ENCODE measurements at places on chromosomes 16 and 17.

DNA sequence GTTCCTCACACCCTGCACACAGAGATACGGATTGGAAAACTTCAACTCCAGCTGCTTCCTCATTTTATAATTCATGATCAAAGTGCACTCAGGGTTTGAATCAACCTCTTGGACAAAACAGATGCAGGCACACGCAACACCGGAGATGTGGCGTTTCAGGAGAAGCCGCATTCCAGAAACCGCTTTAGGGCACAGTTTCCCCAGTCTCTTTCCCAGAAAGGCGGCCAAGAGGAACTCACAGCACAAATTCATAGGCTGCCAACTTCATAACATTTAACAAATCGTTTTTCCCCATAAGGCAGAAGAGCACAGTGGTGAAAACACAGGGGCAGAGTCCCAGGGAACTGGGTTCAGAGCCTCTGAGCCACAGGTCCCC, 8.4 kb downstream of the MTHFSD start:
- no peak for DNase-seq

GRCh38 chr16:28309811-28310311, 17.5 kb downstream of the SBK1 start:
- no peak for DNase-seq

- DNase-seq: no peak
Measured at GRCh38 chr17:33955461-33955860, 299.6 kb upstream of the CCL2 start.

- DNase-seq: peak; percentile 69
Measured at GRCh38 chr17:13337864-13338371, 263.8 kb downstream of the HS3ST3A1 start.

DNA sequence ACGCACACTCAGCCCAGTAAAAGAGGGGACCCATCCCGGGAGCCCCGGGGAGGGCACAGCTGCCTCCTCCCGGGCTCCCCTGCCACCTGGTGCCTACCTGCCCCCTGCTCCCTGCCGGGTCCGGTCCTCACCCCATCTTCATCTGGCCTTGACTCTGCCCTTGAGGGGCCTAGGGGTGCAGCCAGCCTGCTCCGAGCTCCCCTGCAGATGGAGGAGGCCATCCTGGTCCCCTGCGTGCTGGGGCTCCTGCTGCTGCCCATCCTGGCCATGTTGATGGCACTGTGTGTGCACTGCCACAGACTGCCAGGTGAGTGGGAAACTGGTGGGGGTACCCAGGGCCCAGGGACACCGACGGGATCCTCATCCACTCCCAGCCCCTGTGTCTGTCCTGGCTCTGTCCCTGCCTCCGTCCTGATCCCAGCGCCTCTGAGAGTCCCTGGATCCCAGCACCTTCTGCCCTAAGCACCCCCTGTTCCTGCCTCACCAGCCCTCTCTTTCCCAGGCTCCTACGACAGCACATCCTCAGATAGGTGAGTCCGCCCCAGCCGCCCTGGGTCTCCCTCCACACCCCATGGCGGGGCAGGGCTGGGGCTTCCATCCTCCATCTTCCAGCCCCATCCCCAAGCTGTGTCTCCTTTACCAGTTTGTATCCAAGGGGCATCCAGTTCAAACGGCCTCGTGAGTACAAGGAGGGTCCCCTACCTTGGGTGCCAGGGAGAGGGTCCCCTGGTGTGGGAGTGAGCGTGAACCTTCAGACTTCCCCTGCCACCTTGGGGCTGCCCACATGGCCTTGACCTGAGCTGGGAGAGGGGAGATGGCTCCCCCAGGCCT, 574 bp downstream of the LAT start:
- DNase-seq: no peak

DNA sequence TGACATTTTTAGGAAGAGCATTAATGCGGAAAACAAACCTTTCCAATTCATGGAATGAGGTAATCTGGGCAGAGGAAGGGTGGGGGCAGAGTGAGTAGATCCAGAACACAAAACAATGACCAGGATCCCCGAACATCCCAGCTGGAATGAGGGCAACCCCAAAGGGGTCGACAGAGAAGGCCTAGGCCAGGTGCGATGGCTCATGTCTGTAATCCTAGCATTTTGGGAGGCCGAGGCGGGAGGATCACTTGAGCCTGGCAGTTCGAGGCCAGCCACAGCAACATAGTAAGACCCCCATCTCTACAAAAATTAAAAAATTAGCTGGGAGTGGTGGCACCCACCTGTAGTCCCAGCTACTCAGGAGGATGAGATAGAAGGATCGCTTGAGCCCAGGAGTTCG, 64.7 kb downstream of the ZFHX3 start:
- DNase-seq: no peak

DNA sequence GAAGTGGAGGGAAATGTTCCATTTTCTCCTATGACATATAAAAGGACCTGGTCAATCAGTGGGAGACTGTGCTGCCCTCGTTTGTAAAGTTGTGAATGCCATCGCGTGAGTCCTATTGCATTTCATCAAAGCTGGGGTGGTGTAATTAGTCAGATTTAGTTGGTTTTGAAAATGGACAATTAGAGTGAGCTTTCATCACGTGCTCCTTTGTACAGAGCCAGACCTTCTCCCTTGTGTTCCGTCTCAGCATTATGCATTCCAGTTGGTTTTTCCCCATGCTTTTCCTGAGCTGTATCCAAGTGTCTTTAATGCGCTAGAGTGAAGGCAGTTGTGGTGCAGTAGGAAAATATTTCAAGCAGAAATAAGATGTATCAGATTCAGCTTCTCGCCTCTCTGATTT, 10.4 kb downstream of the SEC14L1 start:
- no peak for DNase-seq

GRCh38 chr17:50831471-50831928, 3.9 kb upstream of the WFIKKN2 start:
- no peak for DNase-seq

GRCh38 chr16:81713295-81713772, 65.8 kb upstream of the PLCG2 start:
- no peak for DNase-seq

GRCh38 chr16:13130586-13130985, 229.2 kb downstream of the SHISA9 start:
- DNase-seq: no peak

DNA sequence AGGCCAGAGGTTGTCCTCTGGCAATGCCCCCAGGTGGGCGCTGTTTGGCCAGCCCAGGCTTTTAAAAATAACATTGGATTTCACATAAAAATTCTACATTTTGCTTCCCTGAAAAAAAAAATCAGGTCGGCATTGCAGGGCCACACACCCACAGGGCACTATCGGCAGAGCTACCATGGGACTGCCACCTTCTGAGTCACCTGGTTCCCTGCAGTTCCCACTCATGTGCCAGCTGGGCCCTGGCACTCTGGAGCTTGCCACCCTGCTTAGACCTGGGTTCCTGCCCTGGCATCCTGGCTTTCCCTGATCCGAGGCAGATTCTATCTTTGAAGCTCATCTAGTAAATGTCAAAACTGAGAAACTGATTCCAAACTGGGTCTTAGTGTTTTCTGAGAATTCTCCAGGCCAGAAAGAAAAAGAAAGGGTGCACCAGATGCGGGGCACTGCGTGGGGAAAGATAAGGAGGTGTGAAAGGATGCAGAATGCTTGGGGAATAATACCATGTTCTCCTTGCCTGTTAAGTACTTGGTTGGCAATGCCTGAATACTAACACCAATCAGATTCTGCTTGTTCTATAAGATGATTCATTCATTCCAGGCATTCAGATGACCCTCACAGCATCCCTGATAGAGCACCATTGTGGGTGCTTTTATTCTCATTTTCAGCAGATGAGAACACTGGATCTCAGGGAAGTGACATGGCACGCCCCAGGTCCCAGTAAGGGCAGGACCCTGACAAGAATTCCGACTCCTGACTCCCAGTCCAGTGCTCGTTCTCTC, 51.8 kb downstream of the RAI1 start:
- DNase-seq: no peak

DNA sequence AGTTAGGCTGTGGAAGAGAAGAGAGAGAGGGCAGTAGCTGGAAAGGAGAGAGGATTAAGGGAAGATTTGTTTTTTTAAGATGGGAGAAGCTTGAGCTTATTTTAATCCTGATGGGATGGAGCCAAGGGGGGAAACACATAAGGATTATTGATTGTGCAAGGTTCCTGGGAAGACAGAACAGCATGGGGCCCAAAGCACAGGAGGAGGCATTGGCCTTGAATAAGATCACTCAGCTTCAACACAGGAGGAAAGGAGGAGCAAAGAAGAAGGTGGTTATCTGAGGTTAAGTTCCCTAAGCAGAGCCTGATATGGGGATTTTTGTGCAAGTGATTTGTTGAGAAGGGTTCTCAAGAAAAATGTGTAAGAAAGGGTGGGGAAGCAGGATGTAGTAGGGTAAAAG, 169.8 kb downstream of the ABCC12 start:
- DNase-seq: no peak

GRCh38 chr17:13365331-13365730, 236.4 kb downstream of the HS3ST3A1 start:
- DNase-seq: no peak

DNA sequence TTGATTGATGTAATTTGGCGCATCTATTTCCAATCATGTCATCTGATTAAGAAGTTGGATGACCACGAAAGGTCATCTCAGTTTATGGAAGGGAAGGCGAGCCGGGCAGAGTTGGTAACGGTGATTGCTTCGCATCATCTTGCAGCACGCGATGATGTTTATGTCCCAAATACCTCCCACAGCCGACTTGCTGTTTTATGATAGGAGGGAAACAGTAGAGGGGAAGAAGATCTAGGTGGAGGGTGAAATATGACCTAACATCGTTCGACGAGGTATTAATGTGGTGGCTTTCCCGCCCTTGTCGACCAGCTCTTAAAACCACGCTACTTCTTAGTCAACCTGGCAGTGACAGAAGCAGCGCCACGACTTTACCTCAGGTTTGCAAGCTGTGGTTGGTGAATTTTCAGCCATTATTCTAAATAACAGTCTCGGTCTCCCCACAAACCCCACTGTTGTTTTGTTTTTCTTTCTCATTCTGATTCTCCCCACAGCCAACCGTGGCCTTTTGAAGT, 805 bp upstream of the TANC2 start:
- no peak for DNase-seq

DNA sequence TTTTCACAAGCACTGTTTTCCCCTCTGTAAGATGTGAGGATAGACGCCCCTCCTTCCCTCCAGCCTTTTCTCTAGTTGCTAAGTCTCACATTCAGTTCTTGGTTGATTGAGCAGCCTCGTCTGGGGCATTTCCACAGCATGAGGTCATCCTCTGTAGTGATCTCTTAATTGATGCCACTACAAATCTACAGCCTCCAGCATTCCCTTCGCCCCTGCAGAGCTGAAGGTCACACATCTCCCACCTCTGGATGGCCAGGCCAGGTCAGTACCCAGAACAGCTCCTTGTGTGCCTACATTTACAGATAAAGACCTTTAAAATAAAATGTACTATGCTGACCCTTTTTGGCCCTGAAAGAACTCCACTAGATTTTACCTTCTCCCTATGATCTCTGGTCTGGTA, 32.5 kb upstream of the CDH11 start:
- no peak for DNase-seq

DNA sequence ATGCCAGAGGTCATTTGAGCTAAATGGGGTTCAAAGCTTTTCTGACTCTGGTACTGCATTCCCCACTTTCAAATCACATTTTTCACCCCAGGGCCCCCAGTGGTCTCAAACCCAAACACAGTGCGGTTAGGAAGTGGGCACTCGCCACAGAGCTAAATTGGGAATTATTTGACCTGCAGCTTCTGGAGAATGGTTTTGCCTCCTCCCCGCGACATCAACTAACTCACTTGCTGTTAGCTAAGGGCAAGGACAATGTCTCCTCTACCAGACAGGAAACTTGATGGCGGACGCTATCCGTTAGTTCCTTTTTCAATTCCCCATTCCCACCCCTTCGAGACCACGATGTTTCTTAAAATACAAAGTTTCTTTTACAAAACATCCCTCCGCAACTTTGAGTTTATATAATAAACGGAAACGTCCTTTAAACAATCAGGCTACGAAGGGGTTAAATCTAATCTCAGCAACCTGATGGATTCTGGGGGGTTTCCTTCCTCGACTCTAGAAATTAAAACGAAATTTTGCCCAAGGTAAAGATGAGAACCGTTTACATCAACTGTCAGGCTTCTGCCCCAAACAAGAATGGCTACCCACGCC, 500 bp upstream of the KAT7 start:
- DNase-seq: no peak

- DNase-seq: no peak
Measured at GRCh38 chr17:14594690-14595089, 293.8 kb downstream of the HS3ST3B1 start.

- no peak for DNase-seq
Measured at GRCh38 chr17:74690409-74690825, 22.3 kb downstream of the CD300LF start.

- no peak for DNase-seq
Measured at GRCh38 chr17:76723812-76724211, 2.6 kb downstream of the JMJD6 start.

DNA sequence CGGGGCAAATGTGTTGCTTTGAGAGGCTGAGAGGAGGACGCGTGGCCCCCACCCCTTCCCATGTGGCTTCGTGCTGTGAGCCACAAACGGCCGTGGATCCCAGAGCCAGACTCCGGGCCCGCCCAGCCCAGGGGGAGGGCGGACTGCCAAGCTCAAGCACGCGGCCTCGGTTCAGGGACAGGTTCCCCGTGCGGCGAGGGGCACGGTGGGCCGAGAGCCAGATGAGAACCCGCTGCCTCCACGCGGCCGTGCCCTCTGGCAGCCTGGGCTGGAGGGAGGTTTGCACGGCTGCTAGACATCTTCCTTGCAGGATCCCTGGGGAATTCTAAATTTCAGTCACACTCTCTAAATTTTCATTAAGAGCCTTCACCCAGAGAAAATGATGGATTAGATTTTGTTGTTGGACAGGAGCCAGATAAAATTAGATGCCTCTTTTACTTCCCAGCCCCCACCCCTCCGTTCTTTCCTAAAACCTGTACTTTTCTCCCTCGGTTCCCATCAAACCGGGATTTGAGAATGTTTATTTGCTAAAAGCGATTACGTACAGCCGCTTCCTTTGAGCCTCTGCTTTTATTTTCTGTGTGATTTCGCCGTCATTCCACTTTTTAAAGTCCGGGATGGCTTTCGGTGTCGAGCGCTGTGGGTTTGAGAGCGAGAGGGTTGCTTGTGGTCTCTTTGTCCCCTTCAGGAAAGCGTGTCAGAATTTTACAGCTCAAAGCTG, 25.0 kb upstream of the GNG13 start:
- no peak for DNase-seq

DNA sequence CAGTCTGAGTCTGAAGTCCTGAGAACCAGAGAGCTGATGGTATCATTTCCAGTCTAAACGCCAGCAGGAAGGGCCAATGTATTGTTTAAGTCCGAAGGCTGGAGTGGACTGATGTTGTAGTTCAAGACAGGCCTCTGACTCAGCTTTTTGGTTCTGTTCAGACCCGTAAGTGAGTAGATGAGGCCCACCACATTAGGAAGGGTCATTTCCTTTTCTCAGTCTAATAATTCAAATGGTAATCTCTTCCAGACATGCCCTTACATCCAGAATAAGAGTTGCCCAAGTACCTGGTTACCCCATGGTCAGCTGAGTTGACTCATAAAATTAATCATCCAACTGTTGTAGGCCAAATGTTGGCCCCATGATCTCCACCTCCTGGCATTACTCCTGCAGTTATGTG, 442.6 kb upstream of the HSBP1 start:
- DNase-seq: no peak
